ENCODE measurements at places on chromosomes 2 and 18.

GRCh38 chr2:32986480-32986879 is 39.7 kb downstream of the LTBP1 start:
- DNase-seq: no peak

- DNase-seq: no peak
Measured at GRCh38 chr18:11121443-11121849, 27.9 kb downstream of the PIEZO2 start.

- peak; percentile 70 for DNase-seq
Measured at GRCh38 chr2:28449488-28450395, 46.1 kb upstream of the PLB1 start.

- DNase-seq: no peak
Measured at GRCh38 chr18:13439461-13439860, 220.9 kb downstream of the LDLRAD4 start.

- DNase-seq: no peak
Measured at GRCh38 chr2:236172255-236173035, 4.3 kb upstream of the GBX2 start.

- peak; percentile 39 for DNase-seq
Measured at GRCh38 chr2:36672199-36672598, 24.3 kb upstream of the VIT start.

GRCh38 chr2:96092573-96092877 is 23.8 kb downstream of the ADRA2B start:
- DNase-seq: no peak

GRCh38 chr2:85215448-85216401 is 82.5 kb downstream of the TCF7L1 start:
- no peak for DNase-seq

DNA sequence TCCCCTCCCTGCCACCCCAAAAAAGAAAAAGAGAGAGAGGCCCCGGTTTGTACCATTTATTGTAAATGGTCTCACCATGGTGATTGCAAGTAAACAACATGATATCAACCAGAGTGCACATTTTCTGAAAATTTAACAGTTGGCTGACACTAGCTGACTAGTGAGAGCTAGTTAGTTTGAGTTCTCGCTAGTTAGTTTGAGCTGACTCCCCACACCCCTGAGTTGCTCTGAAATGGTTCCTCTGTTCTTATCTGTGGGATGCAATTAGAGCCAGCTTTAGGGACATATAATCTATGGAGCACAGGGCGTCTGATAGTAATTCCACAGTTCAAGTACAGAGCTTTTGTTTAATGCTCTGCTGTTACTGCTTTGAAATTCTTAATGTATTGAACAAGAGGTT is 13.1 kb downstream of the CASP10 start:
- DNase-seq: no peak

GRCh38 chr2:74414881-74415761 is 6.3 kb downstream of the C2orf81 start:
- peak; percentile 21 for DNase-seq

DNA sequence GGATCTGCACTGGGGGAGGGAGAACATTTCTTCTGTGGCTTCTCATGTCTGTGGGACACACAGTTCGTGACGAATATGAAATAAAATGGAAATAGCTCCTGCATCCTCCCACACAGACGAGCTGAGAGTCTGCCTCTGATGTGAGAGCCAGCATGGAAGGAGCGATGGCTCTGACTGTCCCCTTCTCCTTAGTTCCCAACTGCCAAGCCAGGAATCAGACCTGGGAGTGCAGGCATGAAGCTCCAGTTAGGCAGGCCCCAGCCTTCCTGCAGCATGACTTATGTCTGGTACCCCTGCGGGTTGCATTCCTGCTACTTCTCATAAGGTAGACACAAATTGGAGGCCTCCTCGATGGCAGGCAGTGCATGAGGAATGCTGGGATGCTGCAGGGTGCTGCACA is 56.2 kb downstream of the PRKCE start:
- no peak for DNase-seq

- DNase-seq: no peak
Measured at GRCh38 chr18:42446195-42446594, 491.2 kb downstream of the PIK3C3 start.

DNA sequence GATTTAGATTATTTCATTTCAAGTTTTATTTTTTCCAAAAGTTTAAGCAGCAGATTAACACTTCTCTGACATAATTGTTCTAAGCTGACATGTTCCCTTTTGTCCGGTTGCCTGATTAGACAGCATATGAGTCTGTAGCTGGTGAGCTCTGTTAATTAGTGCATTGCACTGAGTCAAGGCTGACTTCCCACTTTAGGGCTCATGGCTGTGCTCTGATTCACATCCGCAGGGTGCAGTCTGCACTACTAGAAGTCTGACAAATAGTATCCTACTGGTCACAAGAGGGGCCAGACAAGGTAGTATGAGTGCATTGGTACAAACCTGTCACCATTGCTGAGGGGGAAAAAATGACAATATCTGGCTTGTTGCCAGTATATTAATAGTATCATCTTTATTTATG is 443.9 kb upstream of the ZNF804A start:
- DNase-seq: no peak

- DNase-seq: peak; percentile 68
Measured at GRCh38 chr2:222903234-222904220, 42.7 kb downstream of the ACSL3 start.

DNA sequence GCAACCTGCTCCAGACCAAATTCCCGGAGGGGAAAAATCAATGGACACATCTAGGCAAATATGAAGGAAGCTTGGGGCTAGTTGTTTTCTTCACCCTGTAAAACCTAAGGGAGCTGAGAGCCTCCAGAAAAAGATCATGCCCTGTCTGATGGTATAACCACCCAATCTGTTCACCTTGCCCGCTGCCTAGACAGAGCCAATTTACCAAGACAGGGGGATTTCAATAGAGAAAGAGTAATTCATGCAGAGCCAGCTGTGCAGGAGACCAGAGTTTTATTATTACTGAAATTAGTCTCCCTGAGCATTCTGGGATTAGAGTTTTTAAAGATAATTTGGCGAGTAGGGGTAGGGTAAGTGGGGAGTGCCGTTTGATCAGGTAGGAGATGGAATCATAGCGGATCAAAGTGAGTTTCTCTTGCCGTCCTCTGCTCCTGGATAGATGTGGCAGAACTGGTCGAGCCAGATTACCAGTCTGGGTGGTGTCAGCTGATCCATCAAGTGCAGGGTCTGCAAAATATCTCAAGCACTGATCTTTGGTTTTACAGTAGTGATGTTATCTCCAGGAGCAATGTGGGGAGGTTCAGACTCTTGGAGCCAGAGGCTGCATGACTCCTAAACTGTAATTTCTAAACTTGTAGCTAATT is 35.1 kb upstream of the B4GALT6 start:
- no peak for DNase-seq

DNA sequence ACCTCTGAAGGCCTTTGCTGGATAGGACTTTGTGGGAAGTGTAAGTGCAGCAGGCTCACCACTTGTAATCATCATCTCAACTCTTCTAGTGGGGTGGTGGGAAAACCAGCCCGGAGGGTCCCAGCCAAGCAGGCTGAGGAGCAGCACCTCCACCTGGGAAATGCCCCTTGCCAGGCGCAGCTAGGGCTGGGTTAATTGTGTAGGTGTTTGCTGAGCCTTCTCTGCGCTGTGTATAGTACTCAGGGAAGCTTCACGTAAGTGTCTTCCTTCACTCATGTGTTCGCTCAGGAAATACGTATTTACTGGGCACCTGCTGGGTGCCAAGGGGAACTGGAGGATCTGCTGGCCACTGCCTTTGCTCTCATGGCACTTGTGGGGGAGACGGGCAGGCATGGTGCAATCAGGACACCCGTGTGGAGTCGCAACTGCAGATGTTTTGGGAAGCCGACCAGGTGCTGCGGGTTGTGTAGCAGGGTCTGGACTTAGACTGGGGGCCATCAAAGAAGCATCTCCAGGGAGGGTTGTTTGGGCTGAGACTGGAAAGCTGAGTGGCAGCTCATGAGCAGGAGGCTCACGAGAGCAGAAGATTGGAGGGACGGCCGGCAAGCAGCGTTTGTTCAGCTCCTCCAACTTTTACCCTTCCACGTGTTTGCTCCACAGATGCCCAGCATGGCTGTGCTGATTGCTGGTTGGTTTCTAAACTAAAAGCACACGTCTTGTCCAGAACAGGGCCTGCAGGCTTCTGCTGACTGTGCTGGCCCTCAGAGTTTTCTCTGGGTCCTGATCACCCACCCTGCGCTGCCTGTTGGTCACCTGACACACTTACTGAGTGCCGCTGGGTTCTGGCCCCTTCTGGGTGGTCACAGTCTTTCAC is 164.6 kb downstream of the LDLRAD4 start:
- no peak for DNase-seq

- DNase-seq: peak; percentile 79
Measured at GRCh38 chr2:15223887-15224286, 337.2 kb downstream of the NBAS start.

DNA sequence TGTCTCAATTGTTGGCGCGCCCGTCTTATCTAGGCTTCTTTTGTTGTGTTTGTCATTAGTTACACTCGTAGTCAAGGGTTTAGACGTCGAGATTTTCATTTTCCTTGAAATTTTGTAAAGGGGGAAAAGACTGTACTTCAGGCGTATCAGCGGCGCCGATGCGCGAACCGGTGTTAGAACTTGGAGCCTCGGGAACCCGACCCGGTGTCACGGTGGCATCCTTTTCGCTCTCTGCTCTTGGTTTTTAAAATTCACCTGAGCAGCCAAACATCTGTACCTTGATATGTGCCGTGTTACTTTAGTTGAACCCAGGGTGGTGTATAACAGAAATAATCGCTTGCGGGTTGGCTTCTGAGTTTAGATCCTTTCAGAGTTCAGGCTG is 643 bp downstream of the RMC1 start:
- DNase-seq: no peak

DNA sequence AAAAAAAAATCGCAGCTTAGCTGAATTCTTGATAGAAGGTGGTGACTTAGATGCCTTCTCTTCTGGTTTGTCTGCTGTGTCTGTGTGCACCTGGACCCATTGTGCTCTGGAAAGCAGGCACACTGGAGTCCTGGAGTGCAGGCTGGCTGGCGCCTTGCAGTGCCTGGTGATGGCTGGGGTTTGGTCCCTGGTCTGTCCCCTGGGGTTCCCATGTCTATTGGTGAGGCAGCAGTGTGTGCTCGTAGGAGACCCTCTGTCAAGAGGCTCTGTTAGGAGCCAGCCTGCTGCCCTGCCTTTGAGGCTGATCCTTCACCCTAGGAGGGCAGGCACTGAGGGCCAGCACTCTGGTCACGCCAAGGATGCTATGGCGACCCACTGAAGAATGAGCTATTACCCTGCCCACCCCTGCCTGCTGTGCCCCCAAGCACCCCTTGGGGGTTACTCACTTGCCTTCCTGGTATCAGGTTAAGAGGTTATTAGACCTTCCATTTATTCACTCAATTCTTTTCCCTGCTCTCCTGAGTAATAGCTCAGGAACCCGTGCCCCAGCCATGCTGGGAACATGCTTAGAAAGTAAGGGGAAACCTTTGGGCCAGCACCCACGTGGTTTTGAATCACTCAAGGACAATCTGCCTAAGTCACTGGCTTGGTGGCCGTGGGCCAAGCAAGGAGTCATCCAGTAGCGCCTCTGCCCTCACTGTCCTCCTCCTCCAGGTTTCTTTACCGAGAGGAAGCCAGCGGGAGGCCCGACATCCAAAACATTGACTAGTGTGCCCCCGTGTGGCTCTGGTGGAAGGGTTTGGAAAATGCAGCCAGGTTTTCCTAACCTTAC is 284.5 kb downstream of the PRKCE start:
- peak; percentile 97 for DNase-seq

GRCh38 chr2:61620244-61621159 is 82.3 kb upstream of the XPO1 start:
- peak; percentile 60 for DNase-seq

All from suppressor macrophage treated with lipopolysaccharide for 4 hours (primary cell).